ENCODE measurements at places on chromosomes 2 and 18.
A peak's percentile ranks its signal among the peaks of the same experiment; 100 is the strongest.

GRCh38 chr2:45212953-45213635, 203.8 kb upstream of the SIX2 start:
- no peak for DNase-seq

GRCh38 chr18:11586896-11587295, 22.5 kb upstream of the SLC35G4 start:
- DNase-seq = no peak

GRCh38 chr2:8438996-8439395, 242.9 kb upstream of the ID2 start:
- DNase-seq = no peak

GRCh38 chr2:125745514-125745913, 910.4 kb upstream of the GYPC start:
- DNase-seq = no peak

GRCh38 chr2:165700531-165700930, 93.5 kb downstream of the GALNT3 start:
- DNase-seq = no peak

DNA sequence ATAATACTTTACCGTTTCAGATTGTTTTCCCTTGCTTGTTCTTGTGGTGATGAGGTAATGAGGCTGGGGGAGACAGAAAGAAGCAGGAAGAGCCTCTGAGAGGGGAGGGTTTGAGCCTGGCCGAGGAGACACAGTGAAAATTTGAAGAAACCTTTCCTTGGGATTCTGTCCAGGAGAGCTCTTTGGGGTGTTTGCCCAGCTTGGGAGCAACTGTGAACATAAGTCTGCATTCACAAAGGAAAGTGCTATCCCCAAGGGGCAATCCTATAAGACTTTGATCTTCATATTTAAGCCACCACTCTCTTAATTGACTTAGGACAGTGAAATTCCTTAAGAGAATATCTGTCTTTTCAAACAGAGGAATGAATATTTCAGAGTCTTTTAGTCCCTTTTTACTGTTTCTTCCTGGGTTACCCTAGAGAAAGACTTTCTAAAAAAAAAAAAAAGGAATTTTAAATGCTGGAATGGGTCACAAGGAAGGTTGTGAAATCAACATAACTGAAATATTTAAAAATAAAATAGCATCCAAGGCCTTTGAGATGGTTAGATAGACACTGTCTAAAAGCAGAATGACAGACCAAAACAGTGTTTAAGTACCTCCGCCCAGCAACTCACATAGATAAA, 52.5 kb upstream of the STAM2 start:
- DNase-seq = no peak

DNA sequence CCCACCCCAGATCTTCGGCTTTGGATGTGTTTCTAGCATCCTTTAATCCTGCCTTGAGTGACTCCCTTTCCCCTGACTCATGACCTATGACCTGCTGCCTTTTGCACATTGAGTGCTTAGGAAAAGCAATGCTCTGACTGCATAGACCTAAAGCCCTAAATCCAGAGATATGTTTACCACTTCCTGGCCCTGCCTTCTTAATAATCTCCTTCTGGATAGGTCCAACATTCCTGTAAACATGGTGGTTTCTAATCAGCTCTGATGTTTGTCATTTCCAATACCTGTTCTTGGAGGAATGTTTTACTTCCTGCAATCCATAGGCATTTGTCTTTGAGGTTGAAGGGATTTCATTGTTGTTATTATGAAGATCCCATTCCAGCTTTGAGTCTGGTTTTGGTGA, 2.3 kb downstream of the SLC3A1 start:
- no peak for DNase-seq

DNA sequence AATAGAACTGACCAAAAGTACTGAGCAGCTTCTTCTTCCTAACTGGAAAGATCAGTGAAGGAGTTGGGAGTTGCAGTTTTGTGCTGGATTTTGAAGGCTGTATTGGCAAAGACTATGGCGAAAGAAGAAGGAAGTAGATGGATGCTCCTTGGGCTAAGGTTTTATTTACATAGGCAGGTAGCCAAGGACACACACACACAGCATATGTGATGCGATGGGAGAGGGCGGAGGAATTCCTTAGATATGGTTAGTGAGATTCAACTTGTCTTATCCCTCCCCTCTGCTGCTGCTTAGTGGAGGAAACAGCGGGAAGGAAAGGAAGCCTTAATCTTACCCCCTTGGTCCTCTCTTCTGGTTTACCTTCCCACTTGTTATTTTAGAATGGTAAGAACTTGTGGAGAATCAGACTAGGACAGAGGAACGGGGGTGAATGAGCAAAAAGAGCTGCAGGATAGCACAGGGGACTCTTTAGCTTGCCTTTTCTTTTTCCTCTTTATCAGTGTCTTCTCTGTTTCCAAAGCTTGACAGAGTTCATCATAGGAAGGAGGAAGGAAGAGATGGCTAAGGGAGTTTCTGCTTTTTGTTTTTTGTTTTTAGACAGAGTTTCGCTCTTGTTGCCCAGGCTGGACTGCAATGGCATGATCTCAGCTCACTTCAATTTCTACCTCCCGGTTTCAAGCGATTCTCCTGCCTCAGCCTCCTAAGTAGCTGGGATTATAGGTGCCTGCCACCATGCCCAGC, 87.9 kb downstream of the OSBPL6 start:
- no peak for DNase-seq

GRCh38 chr18:79787865-79788733, 9.6 kb upstream of the KCNG2 start:
- no peak for DNase-seq

GRCh38 chr18:47970664-47971531, 40.4 kb upstream of the SMAD2 start:
- no peak for DNase-seq

DNA sequence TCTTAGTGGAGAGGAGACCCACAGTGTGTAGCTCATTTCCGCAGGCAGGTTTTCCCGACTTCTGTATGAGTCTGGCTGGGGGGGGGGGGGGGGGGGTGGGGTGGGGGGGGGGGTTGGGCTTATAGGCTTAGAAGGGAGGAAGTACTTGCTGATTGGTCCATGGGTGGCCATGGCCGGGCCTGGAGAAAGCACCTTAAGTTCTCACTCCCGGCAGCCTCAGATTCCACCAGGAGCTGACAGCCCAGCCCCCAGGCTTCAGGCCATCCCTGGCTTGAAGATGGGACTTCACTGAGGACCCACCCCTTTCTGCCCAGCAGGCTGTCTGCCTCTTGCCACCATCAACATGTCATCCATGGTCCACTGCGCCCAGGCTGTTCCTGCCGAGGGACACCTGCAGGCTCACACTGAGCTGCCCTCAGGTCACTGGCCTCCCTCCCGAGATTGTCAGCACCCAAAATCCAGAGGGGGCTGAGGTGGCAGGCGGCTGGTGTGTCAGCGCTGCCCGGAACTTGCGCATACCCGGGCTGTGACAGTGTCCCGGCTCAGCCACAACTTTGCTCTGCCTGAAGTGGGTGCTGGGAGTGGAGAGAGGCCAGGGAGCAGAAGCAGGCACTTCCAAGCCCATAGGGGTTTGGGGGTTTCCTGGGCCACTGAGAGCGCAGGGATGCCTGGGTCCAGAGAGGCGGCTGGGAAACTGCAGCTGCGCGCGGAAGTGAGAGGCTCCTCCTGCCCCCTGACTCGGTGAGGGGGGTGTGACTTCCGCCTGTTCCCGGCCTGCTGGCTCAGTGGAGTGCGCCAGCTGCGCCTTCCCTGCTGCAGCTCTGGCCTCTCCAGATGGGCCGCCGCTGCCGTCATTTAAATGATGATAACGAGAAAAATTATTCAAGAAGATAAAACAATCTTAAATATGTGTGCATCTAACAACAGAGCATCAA, 256.1 kb downstream of the RPRM start:
- DNase-seq = no peak

DNA sequence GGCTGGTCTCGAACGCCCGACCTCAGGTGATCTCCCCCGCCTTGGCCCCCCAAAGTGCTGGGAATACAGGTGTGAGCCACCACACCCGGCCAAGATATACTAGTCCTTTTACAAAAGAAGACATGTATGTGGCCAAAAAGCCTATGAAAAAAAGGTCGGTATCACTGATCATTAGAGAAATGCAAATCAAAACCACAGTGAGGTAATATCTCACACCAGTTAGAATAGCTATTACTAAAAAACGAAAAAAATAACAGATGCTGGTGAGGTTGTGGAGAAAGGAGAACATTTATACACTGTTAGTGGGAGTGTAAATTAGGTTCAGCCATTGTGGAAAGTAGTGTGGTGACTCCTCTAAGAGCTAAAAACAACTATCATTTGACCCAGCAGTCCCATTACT, 26.4 kb downstream of the KLHL23 start:
- DNase-seq = no peak

GRCh38 chr2:66170744-66171330, 264.1 kb upstream of the MEIS1 start:
- no peak for DNase-seq

- DNase-seq = no peak
These were observed 5.3 kb upstream of the MOCOS start for GRCh38 chr18:36181898-36182506.

GRCh38 chr2:1992280-1992679, 248.0 kb upstream of the PXDN start:
- no peak for DNase-seq

- DNase-seq = no peak
These were observed 107.8 kb downstream of the CACNB4 start for GRCh38 chr2:151991010-151991409.

DNA sequence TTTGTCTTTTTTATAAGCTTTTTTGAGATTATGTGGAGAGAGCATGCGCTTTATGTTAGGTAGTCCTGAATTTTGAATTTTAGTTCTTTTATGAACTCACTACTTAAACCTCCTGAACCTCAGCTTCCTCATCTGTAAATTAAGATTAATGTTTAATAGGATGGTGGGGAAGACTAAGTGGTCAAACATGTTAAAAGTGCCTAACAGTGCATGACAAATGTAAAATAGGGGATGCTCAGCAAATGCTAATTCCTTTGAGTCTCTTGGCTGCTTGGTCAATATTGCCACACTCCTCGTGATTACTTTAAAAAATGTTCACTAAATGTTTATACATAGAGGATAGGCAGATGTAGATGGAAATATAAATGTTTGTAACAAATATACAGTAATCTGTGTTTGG, 6.8 kb downstream of the BIRC6 start:
- no peak for DNase-seq

- no peak for DNase-seq
These were observed 14.9 kb upstream of the UBE2F start for GRCh38 chr2:237951878-237952277.

DNA sequence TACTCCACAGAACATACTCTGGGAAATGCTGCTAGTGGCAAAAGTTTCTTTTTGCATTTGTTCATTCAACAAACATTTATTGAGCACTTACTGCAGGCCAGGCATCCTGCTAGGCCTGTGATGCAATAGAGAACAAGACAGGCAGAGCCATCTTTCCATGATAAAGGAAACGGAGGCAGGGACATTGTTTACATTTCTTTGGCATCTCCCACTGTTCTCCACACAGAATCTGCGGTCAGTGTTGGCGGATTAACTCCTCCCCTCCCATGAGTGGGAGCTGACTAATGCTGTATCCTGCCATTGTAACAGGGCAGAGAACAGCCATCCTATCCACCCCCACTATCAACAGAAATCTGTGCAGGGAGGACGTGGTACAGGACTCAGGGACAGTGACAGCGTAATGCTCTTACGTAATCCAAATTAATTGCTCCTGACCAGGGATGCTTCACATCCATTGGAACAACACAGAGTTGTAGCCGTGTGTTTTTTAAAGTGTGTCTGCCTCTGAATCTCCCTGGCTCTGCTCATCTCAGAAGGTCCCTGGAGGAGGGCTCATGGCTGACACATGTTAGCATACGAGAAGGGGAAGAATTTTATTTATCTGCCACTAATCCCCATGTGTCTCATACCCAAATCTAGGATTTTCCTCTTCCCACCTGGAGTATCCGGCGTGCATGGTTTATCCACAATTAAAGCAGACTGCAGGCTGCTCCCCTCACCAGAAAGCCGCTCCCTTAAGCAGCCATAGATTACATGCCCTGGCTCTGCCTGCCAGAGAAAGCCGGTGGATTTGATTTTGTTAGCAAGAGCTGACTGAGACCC, 32.3 kb downstream of the STEAP3 start:
- DNase-seq = no peak

GRCh38 chr2:241268306-241268705, 47.2 kb downstream of the HDLBP start:
- no peak for DNase-seq

- DNase-seq = no peak
These were observed 194.1 kb downstream of the SMAD7 start for GRCh38 chr18:48756511-48757226.

GRCh38 chr2:106068451-106068850, 125.7 kb downstream of the UXS1 start:
- DNase-seq = no peak

- peak; percentile 34 for DNase-seq
These were observed 162.3 kb downstream of the TGIF1 start for GRCh38 chr18:3612315-3612714.

GRCh38 chr2:186639939-186640338, 50.1 kb downstream of the ITGAV start:
- peak; percentile 6 for DNase-seq

GRCh38 chr2:65204461-65205210, 23.0 kb upstream of the ACTR2 start:
- DNase-seq = peak; percentile 9

DNA sequence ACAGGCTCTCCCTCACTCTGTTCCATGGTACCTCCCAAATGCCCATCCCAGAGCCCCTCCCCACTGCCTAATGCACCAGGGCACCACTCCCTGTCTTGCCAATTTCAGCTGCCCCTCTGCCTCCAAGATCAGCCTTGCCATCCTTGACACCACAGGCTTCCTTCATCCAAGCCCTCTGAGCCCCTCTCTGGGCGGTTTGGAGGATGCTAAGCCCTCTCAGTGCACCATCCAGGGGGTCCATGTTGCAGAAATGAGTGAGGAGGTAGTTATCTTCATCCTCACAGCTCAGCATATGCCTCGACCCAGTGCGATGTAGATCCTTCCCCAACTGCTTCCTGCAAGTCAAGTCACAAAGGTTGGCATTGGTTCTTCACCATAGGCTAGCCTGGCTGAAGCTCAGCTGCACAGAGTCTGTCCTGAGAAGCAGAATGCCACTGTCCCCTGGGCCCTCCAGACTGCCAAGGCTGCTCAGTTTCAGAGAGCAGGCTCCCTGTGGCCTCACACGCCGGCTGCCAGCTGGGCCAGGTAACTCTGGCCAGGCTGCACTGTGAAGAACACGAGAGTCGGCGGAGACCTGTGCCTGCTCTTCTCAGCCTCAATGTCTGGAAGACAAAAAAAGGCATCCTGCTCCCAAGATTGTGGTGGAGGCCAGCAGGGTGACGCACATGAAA, 9.9 kb upstream of the MAP3K2 start:
- DNase-seq = no peak

DNA sequence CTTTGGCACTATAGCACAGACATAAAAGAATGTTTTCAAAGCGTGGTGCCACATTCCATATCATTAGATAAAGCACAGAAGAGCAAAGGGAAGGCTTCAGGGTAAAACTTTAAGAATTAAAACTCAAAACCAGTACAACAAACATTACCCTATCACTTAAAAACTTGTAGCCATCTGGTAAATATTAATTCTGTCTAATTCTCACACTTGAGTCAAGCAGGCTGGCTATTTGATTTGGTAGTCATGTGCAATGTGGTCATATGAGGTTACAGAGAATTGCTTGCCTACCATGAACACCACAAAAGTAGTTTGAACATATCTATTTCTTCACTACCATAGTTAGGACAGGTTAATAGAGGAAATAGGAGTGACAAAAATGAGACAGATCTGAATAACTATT, 244.9 kb downstream of the IRS1 start:
- no peak for DNase-seq

- no peak for DNase-seq
These were observed 481.9 kb upstream of the SETBP1 start for GRCh38 chr18:44198612-44199284.
